ENCODE measurements at places on chromosomes 4 and X.

DNA sequence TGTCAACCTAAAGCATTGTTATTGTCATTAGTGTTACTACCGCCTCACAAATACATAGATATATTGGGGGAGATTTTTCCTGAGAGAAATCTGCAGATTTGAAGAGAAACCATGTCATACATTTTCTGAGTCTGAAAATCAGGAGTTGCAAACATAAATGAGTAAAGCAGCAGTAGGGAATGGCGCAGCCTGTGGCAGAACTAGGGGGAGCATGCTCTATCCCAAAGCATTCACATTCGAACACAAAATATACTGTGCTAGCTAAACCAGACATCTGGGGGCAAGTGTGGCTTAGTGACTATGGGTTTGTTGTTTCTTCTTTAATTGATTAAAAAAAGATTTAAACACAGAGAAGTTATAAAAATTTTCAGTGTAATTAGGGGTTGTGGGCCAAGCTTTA, 83.2 kb downstream of the CPE start:
- no peak for DNase-seq

- peak; percentile 76 for DNase-seq
Measured at GRCh38 chr4:150302553-150302952, 224.3 kb downstream of the DCLK2 start.

DNA sequence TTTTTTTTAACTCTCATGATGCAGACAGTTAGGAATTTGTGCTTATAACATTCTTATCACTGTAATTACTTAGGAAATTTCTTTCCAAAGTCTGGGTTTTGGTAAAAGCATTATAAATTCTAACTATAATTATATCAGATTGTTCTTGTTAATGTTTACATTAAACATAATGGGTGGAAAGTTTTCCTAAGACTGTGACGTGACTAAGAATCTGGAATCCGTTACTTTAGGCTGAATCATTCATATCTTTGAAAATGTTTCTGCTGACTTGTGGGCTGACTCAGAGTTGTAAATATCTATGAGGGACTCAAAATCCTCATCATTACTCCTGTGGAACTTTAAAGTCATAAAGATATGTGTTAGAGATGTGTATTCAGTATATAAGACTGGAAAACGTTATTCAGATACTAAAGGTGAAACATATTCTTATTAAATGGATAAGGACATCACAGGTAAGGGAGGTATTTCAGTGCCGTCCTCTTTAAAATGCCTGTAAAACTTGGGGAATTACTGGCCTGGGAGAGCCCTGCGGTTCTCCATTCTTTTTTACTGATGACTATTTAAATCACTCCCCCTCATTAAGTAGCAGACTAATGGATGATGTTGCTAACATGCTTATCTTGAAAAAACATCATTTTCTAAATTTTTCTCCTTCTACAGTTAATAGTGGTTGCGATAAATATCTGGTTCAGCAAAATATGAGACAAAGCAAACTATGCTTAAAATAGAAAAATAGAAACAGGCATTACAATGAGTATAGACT, 159.0 kb downstream of the DCLK2 start:
- DNase-seq: no peak

DNA sequence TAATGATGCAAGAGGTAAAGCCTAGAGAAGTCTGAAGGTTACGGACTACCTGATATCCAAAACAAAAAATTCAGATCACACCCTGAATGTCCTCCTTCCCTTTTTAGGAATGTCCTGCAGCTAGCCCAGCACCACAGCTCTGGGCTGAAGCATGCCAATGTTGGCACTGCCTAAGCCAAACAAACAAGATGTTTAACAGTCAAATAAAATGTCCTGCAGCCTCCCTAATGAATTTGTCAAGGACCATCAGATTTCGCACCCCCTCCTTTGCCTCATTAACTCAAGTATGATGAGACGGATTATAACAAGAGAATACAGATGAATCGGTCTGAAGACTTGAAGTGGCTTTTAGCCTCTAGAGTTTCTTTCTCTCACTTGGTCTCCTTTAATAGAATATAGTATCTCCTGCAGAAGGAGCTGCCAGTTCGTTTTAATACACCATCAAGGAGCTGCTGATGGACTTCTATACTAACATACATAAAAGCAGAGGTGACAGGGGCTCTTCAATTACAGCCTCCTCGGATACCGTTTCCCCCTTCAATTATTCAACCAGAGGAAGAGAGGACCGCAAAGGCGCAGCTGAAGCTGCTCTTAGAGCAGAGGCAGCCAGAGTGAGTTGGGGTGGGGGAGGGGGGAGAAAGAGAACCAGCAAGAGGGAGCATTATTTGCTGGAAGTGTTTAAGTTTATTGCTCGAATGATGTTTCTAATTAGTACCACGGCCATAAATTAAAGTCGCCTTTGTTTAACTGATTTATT, 3.0 kb upstream of the MAB21L2 start:
- no peak for DNase-seq

DNA sequence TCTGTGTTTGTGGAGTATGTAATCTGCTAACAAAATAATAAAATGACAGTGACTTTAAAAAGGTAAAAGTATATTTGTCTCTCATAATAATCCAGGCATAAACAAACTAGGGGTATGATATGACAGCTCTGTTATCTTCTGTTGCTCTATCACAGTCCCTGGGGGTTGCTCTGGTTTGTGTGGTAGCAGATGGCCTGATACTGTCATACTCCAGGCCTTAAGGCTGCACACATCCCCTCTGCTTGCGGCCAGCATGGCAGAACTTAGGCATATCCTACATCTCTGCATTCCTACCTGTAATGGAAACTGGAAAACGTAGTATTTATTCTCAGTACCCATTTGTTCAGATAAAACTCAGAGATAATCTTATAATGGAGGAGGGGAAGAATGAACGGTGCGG, 117.9 kb upstream of the HAND2 start:
- DNase-seq: no peak

All from inflammatory macrophage treated with lipopolysaccharide for 4 hours (primary cell).